Activated CD8-positive, alpha-beta memory T cell treated with anti-CD3 and anti-CD28 coated beads, Interleukin-2, amount 10 ng/mL, durations not matched to agents 7 days and 5 days (primary cell): ENCODE measurements at places on chromosomes 2 and 18.

- DNase-seq, result no peak
Observed at GRCh38 chr2:80009211-80009610, 295.3 kb downstream of the LRRTM1 start.

DNA sequence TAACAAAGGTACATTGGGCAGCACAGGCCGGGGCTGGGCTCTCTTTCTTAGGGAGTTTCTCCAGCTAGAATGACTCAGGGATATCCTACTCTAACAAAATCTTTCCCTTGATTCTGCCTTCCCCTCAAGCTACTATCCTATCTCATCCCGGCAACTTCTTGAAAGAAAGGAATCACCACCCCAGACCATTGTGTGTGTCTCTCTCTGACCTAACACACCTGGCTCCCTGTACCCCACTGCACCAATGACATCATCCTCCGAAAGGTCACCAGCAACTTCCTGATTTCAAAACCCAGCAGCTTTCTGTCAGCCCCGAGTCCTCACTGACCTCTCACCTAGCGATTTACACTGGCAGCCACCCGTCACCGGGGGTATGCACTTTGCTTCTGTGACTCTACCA is 72.1 kb upstream of the MAP4K4 start:
- DNase-seq, result no peak

GRCh38 chr2:8193146-8193545 is 488.7 kb upstream of the ID2 start:
- no peak for DNase-seq

DNA sequence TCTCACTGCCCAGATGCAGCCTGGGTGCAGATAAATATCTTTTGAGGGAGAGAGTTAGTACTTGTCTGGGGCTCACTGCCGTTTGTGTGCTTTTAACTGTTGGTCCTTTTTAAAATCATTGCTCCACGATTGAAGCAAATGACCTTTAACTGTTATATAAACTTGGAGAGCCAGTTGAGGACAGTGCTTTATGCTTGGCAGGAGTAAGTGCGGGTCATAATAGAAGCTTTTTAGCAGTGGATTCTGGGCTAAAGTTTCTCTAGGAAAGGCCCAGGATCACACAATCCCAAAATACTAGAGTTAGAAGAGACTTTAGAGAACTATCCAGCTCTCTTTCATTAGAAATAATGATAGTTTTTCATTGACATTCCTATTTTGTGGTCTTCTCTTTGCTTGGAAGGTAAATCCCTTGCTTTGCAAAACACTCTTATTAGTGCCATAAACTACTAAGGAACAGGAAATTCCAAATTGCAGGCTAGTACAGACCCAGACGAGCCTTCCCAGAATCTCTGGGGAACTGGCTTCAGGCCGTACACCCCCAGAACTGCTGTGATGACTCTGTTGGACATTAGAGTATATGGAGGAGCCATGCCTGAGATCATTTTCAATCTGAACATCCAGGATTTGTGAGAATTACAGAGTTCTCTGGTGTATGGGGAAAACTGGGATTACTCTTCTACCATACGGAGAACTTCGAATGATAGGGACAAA is 19.1 kb downstream of the LIMS1 start:
- DNase-seq, result no peak

DNA sequence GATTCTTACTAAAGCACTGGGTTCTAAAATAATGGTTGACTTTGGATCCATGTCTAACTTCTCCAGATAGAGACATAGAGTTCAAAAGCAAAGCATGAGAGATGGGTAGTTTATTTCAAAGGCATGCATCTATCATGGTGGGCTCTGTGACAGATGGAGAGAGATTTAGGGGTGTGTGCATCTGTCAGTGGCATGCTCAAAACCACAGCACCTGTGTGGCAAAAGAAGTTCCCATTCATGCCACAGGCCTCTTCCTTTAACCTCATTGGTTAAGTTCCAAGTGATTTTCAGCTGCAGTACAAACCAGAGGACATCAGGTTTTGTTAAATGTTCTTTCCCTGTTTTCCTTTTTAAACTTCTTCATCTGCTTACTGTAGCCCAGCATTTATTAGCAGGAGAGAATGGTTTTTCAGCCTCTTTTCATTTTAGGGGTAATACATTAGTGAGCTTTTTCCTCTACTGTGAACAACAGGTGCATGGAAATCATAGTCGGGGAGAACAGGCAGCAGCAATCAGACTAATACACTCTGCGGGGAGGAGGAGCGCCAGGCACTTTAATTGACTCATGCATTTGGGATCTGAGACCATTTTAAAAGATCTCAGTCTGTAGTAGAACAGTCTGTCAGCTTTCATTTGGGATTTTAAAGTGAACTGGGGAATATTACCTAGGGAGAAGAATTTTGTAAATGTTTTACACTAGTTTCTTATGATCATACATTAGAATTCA is 52.4 kb upstream of the UPP2 start:
- DNase-seq, result no peak

DNA sequence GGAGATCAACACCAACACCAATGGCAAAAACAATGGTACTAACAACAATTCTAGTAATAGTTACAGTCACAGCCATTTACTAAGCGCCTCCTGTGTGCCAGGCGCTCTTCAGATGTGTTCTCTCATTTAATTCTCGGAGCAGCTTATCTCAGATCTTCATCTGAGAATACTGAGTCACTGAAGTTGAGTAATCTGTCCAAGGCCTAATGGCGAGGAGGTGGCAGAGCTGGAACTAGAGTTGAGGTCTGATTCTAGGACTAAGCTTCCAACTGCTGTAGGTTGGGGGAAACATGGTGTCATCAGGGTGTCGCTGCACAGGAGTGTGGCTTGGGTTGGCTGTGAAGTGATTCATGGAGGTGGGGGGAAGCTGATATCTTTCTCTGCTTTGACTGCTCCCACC is 156.1 kb downstream of the DYSF start:
- DNase-seq, result peak; percentile 22

DNA sequence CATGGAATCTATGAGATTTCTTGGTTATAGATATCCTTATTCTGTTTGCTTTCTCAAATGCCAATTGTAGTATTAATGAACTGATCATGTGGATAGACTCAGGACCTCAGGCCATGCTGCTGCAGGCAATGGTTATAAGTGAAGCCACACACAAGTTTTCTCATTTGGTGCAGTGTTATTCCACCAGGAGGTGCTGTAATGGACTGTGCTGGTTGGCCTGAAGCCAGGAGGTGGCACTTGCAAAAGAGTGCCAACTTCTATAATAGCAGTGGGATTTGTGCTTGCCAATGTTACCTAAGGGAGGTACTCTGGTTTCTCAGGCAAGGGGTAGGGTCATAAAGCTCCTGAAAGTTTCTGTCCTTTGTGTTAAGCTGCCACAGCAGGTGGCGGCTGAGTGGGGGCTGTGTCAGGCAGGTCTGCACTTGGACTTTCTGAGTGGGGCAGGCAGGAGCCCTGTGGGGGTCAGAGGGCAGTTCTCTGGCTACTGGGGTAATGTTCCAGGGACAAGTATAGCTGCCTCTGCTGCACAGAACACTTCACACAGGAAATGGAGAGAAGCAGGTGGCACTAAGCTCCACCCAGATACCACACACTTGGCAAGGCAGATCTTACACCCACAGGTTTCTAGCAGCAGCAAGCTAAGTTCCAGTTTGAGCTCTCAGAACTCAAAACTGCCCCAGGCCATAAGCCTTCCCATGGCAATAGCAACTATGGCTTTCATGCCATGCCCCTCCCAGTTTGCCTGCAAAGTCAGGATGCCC is 352.6 kb upstream of the CWC22 start:
- DNase-seq, result no peak

GRCh38 chr2:181235683-181236459 is 221.3 kb upstream of the ITGA4 start:
- DNase-seq, result peak; percentile 79

- DNase-seq, result no peak
Observed at GRCh38 chr2:184860744-184861143, 262.4 kb downstream of the ZNF804A start.
